ENCODE measurements at places on chromosomes 1 and 21.

DNA sequence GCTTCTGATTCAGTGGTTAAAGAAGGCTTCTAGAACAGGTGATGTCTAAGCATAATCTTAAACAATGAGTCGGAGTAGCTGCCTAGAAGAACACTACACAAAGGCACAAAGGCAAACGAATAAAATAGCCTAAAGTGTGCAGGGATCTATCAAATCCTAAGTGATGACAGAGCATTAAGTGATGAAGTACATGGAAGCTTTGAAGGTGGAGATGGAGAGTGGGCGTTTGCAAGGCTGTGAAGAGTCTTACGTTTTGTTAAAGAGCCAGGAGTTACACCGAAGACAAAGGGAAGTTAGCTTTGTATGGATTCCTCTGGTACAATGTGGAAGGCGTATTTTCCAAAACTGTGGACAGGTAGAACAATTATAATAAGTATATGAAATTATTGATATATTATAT is 270.6 kb downstream of the NEGR1 start:
- no peak for DNase-seq

- DNase-seq = no peak
Measured at GRCh38 chr1:198391393-198392020, 149.0 kb downstream of the ATP6V1G3 start.

DNA sequence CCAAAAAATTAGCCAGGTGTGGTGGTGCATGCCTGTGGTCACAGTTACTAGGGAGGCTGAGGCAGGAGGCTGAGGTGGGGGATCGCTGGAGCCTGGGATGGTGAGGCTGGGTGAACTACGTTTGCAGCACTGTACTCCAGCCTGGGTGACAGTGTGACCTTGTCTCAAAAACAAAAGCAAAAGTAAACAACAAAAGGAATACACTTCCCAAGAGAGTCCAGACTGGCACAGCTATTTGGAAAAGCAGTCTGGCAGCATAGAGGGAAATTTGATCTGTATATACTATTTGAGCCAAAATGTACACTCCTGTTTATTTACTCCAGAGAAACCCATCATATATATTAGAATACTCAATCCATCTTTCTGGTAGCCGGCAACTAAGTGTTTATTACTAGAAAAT is 107.0 kb upstream of the HMCN1 start:
- DNase-seq = no peak

DNA sequence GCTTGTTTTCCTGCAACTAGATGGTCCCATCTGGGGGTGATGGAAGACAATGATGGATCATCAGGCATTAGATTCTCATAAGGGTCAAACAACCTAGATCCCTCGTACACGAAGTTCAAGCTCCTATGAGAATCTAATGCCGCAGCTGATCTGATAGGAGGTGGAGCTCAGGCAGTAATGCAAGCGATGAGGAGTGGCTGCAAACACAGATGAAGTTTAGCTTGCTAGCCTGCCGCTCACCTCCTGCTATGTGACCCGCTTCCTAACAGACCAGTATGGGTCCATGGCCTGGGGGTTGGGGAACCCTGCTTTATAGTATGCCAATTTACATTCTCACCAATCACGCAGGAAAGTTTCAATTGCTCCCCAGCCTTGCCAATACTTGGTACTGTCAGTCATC is 37.5 kb downstream of the TLR5 start:
- DNase-seq = no peak

DNA sequence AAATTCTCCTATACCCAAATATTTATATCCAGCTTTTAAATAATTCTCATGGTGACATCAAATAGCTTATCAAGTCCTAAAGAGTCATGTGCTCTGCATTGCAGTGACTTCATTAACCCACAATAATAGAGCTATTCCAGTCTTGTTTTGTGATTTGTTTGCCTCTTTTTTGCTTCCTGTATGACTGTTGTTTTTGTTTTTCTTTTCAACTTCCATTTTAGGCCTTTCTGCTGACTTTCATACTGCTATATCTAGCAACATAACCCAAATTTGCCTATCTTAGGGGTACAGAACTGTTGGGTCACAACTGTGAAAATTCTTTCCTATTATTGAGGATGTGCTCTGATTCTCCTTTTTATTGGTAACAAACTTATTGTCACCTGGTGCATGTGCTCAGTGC is 30.3 kb downstream of the SPATA17 start:
- DNase-seq = no peak

DNA sequence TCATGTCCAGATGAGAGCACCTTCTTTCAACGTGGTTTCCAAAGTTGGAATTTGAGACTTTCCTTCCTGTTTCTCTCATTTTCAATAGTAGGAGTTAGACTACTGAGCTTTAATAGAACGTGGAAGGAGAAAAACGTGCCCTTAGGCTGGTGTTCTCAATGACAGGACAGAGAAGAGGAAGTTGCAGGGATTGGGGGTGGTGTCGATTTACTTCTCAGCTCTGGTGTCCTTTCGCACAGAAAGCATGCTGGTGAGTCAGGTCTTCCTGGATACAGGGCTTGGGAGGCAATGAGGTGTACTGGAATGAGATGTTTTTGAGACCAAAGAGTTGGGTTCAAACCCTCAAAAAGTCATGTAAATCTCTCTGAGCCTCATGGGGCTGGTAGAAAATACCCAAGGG is 67.1 kb downstream of the HIVEP3 start:
- DNase-seq = no peak

DNA sequence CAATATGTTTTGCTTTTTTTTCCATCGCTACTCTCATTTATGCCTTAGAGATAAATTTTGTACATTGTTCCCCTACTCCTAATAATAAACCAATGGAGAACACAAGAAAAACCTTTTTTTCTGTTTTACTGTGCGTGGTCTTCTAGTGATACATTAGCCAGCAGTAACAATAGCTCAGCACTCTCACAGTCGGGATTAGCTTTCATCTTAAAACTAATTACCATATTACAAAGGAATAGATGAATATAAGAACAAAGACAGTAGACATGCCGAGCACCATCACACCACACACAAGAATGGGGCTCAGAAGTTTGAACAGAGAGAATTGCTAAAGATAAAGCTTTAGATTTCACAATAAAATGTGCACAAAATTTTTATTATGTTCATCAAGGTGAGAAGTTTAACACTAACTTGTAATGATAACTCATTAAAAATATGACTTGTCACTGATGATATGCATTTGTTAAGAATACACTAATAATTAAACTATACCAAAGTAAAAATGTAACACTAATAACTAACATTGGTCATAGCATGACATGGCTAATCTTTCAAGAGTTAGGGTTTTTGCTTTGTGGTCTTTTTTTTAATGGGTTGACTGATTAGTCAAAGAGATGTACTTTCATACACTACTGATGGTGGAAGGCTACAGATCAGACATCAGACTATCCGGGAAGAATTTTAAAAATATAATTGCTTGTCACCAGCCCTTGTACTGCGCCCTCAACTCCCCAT is 61.8 kb downstream of the EXTL2 start:
- DNase-seq = no peak

GRCh38 chr21:25421321-25422028 is 185.8 kb downstream of the MRPL39 start:
- DNase-seq = no peak

DNA sequence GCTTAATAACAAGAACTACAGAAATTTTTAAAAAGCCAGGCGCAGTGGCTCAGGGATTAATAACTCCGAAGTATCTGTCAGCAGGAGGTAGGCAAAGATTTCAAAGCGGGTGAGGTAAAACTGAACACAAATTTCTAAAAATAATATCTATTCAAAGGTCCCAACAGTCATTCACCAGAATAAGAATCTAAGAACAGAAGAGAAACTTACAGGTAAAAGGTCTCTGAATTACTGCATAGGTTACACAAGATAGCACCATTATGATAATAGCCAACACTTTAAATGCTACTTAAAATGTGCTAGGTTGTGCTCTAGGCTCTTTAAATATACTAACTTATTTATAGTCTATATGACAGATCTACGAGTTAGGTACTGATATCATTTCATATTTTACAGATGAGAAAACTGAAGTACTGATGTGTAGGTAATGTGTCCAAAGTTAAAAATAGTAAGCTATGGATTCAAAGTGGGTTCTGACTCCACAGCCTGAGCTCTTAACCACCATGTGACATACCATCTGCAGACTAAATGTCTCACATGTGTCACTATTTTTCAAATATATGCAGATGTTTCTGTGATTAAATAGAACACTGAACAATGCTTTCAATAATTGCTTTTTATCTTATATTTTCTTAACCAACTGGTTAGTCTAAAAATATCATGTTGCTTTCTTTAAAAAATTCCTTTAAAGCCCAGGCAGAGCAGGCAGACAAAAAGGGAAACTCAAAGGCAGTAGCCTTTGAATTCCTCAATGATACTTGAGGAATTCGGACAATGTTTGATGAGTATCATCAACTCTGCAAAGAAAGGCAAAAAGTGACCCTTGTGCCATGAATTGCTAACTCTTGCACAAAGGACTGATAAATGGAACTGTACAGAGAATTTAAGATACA is 80.5 kb upstream of the TTC39A start:
- DNase-seq = no peak

DNA sequence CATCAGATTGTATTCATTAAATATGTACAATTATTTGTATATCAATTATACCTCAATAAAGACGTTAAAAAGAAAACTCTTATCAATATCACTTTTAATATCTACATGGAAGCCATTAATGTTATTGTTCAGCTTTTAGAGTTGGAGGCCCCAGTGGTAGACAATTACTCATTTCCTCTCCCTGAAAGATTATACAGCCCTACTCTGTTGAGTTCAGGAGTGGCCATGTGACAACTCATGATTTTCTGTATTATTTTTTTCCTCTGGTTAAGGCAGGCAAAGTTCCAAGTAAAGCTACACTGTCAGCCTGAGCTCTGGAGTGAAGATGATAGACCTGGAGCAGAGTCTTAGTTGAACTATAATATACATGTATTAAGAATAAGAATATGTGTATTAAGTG is 247.9 kb upstream of the B3GALT2 start:
- DNase-seq = no peak

DNA sequence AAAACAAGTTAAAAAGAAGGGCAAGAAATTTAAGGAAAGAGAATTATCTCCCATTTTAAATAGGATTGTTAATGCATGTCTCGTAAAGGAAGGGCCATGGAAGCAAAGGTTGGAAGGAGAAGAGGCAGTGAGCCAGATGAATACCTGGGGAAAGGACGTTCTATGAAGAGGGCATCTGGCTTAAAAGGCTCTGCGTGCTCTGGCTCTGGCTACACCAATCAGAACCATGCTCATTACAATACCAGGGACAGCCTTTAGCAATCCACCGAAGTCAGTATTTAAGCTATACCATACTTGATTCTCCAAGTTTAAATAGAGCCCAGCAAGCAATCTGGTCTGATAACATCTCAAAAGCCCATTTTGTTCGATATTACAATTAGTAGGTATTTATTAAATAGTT is 58.5 kb upstream of the C1orf87 start:
- no peak for DNase-seq

- no peak for DNase-seq
Measured at GRCh38 chr1:226603022-226603857, 54.7 kb downstream of the STUM start.

GRCh38 chr1:168279253-168279652 is 1.4 kb upstream of the TBX19 start:
- DNase-seq = no peak

GRCh38 chr21:42997053-42997452 is 22.7 kb downstream of the PKNOX1 start:
- no peak for DNase-seq

DNA sequence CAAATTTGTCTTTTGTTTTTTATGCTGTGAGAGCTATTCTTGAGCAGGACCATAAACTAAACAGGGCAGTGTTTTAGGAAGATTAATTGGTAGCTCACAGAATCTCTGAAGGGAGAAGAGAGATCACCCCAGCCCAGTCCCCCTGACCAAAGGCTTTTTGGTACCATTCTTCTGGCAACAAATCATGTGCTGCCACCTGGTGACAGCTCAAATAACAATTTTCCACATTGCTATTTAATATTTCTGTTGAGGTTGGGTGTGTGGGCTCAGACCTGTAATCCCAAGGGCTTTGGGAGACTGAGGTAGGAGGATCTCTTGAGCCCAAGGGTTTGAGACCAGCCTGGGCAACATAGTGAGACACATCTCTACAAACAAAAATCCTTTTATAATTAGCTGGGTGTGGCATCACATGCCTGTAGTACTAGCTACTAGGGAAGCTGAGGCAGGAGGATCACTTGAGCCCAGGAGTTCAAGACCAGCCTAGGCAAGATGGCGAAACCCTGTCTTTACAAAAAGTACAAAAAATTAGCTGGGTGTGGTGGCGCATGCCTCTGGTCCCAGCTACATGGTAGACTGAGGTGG is 2.2 kb upstream of the TESK2 start:
- no peak for DNase-seq

- no peak for DNase-seq
Measured at GRCh38 chr1:183285746-183286145, 99.7 kb downstream of the LAMC2 start.

DNA sequence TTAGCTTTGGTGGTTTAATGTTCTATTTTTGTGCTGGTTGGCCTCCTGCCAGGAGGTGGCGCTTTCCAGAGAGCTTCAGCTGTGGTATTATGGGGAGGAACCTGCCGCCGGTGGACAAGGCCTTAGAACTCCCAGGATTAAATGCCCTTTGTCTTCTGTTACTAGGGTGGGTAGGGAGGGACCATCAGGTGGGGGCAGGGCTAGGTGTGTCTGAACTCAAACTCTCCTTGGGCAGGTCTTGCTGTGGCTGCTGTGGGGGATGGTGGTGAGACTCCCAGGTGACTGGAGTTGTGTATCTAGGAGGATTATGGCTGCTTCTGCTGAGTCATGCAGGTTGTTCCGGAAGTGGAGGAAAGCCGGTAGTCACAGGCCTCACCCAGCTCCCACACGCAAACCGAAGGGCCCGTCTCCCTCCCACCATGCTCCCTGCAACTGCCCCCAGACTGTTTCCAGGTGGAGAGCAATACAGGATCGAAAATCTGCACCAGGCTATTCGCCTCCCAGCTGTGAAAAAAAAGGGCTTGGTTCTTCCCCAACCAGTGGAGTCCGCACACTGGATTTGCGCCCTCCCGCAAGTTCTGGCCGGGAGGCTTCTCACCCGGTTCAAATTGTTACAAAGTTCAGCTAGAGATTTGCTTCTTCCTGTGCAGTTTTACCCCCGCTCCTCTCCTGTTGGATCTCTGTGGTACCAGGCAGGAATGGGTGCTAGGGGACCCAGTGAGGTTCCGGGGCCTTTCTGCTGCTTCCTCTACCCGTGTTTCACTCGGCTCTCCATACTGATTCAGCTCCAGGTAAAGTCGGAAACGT is 220.5 kb downstream of the CENPF start:
- DNase-seq = no peak

- DNase-seq = no peak
Measured at GRCh38 chr1:93567255-93567918, 114.2 kb downstream of the BCAR3 start.

GRCh38 chr1:26046246-26047095 is 553 bp upstream of the SLC30A2 start:
- DNase-seq = no peak

- no peak for DNase-seq
Measured at GRCh38 chr1:206925106-206925736, 3.5 kb upstream of the FCMR start.

GRCh38 chr1:6222636-6223035 is 13.1 kb downstream of the ICMT start:
- DNase-seq = no peak

GRCh38 chr1:116440731-116441130 is 67.7 kb downstream of the ATP1A1 start:
- DNase-seq = no peak
